ENCODE measurements at places on chromosomes 4 and X. TPM values are rescaled to one million over a fixed set of nuclear protein-coding genes. Genes with fewer than 3 reads are reported as not detected.
A peak's percentile ranks its signal among the peaks of the same experiment; 100 is the strongest.

DNA sequence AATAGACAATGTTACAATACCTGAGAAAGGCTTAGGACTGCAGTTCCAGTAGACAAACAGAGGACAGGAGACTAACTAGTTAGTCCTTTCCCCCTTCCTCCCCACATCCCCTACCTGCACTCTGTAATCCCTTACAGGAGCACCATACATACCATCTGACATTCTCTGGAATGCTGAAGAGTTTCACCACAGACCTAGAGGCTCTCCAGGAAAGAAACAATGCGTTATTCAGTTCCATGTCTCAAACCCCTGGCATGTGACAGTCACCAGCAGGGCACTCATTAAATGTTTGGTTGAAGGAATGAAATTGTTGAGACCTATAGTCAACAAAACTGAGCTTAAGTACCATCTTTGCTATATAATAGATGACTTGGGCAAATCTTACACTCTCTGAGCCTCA, 100.2 kb upstream of the USP38 start:
- H3K27me3 ChIP-seq = no peaks in the 10 kb centered on the region
- DNase-seq = no peak
- H3K4me1 ChIP-seq = no peaks in the 10 kb centered on the region
- H3K4me3 ChIP-seq = no peak overlapping the region
- no peaks in the 10 kb centered on the region for H3K36me3 ChIP-seq
- no peak overlapping the region for H3K27ac ChIP-seq

DNA sequence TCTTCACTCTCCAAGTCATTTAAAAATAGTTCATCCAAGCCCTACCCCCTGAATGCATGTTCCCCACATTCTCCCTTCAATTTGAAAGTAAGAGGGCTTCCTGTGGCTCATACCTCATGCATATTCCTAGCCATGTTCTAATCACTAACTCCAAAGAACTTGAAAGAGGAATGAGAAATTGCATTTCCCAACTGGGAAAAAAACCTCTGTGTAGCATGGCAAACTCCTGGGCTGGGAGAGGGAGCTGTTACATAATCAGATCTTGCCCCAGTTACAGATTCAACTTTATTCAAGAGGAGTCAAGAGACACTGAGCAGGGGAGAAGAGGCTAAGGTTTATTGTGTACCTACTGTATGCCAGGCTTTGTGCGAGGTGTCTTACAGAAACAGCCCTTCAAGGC, 90.2 kb downstream of the SLC2A9 start:
- no peak overlapping the region for H3K27ac ChIP-seq
- H3K36me3 ChIP-seq = no peaks in the 10 kb centered on the region
- H3K4me3 ChIP-seq = no peak overlapping the region
- no peak for DNase-seq
- no peaks in the 10 kb centered on the region for H3K27me3 ChIP-seq

- peak overlapping the region; percentile 70 for H3K27ac ChIP-seq
- H3K27me3 ChIP-seq = peaks cover 3% of the 10 kb centered on the region
- peaks cover 4% of the 10 kb centered on the region for H3K36me3 ChIP-seq
- peaks cover 40% of the 10 kb centered on the region for H3K4me1 ChIP-seq
- no peak for DNase-seq
These were observed 671 bp downstream of the HPF1 start for GRCh38 chr4:169756971-169757574.

GRCh38 chr4:39045827-39046221, 13.6 kb upstream of the TMEM156 start:
- H3K27me3 ChIP-seq = peaks cover 9% of the 10 kb centered on the region
- H3K36me3 ChIP-seq = no peaks in the 10 kb centered on the region
- H3K4me3 ChIP-seq = peak overlapping the region; percentile 96
- H3K4me1 ChIP-seq = peaks cover 47% of the 10 kb centered on the region

ALAS2 gene
- 0.82 TPM for polyA plus RNA-seq

UCP1 gene
- not detected for polyA plus RNA-seq

GRCh38 chr4:54976682-54977081, 148.7 kb downstream of the KDR start:
- peaks cover 1% of the 10 kb centered on the region for H3K27me3 ChIP-seq
- no peaks in the 10 kb centered on the region for H3K4me1 ChIP-seq
- H3K4me3 ChIP-seq = no peak overlapping the region

DNA sequence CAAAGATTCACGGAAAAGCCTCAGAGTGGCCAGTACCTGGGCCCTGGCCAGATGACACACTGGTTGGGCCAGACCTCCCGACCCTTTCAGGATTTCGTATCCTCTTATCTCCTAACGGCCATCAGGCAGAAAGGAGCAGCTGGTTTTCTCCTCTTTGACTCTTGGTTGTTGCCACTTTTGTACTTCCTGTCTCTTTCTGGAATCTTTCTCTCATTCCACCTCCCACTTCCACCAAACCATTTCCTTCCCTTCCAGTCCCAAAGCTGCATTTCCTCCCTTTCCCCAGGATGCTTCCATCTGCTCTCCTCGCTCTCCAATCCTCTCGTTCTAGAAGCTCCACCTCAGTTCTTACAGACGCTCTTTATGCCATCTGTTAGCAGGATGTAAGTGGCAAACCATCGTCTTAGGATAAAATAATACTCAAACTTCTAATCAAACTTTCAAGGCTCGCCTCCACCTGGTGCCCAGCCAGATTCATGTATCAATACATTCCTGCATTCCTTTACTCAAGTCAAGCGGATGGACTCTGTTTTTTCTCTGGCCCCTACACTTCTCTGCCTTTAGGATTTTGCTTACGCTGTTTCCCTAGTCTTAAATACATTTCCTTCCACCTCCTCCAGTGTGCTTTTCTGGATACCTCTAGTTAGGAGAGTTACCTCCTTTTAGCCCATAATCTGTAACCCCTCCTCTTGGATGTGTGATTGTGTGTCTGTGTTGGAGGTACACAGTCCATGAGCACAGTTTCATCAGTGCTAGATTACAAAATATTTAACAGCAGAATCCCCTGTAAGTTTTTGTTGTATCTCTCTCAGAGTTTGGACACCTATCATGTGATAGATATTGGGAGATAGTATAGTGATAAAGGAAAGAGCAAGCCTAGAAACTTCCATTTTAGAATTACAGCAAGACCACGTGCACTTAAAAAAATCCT, 70.4 kb downstream of the LDB2 start:
- H3K36me3 ChIP-seq = no peaks in the 10 kb centered on the region
- H3K4me3 ChIP-seq = no peak overlapping the region
- H3K4me1 ChIP-seq = no peaks in the 10 kb centered on the region
- no peak overlapping the region for H3K27ac ChIP-seq
- DNase-seq = no peak
- no peaks in the 10 kb centered on the region for H3K27me3 ChIP-seq

BST1 gene
- polyA plus RNA-seq = 0.78 TPM

DNA sequence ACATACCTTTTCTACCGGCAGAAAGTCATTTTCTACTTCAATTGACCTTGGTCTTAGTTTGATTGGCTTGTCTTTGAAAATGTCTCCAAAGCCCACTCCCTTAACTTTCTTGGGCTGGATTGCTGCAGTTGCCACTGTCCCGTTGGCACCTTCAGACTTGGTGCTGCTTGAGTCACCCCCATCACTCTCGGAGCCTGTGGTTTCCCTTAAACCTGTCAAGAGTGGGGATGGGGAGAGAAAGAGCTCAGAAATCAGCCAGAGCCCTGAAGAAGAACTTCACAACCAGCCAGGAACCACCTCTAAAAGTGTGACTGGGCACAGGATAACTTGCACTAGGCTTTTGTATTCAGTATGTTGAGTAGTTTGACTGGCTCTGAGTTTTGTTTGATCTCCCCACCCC, 168.5 kb upstream of the MAP3K15 start:
- peak overlapping the region; percentile 97 for H3K27ac ChIP-seq
- H3K4me1 ChIP-seq = peaks cover 63% of the 10 kb centered on the region
- no peaks in the 10 kb centered on the region for H3K36me3 ChIP-seq
- peak; percentile 57 for DNase-seq

ERCC6L gene
- 0.68 TPM for polyA plus RNA-seq
